Right ventricle myocardium inferior (tissue), 1 donor: ENCODE measurements at places on chromosomes 6 and 20. TPM values are rescaled to one million over a fixed set of nuclear protein-coding genes. Genes with fewer than 3 reads are reported as not detected.

Gene MAP7
- total RNA-seq: 3.2 TPM

DNA sequence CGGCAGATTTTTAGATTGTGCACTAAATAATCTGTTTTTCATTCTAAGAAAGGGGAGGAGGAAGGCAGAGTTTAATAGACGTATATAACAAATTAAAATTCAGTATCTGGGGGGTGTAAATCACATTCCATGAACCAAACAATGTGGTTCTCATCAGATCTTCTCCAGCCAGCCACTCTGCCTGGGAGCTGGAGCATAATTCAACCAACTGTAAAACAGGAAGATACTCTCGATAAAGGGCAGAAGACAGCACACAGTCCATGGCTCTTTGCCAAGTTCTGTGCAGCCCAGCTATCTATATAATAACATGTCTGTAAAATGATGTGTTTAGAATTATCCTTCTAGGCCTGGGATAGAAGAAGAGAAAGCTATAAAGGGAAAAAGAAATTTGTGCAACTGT is 289.9 kb upstream of the ZFP64 start:
- no peak for DNase-seq

Gene RGS17
- 0.05 TPM for total RNA-seq

Gene MROH8
- total RNA-seq: 3.7 TPM

- DNase-seq: no peak
These were observed 12.5 kb downstream of the UTRN start for GRCh38 chr6:144297511-144298100.

GRCh38 chr20:40195742-40196141 is 493.3 kb downstream of the MAFB start:
- peak; percentile 63 for DNase-seq

Gene ROS1
- total RNA-seq: 0.08 TPM

Gene LGSN
- total RNA-seq: not detected

GRCh38 chr6:34232901-34233300 is 3.8 kb upstream of the HMGA1 start:
- no peak for DNase-seq

Gene FOXS1
- total RNA-seq: 0.89 TPM

GRCh38 chr6:136547336-136547735 is 2.9 kb downstream of the MAP7 start:
- DNase-seq: no peak

Gene TNNC2
- total RNA-seq: not detected

DNA sequence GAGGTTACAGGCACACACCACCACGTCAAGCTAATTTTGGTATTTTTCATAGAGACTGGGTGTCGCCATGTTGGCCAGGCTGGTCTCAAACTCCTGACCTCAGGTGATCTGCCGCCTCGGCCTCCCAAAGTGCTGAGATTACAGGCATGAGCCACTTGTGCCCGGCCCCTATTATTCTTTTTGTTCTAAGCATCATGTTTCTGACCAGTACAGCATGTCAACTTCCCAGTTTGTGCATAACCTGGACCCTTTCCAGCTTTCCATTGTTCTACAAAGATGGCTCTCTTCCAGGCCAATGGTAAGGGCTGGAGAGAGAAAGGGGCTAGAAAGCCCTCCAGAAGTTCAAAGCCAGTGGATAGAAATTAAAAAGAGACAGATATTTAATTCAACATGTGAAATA is 91.3 kb upstream of the TNFAIP3 start:
- peak; percentile 61 for DNase-seq

Gene HLA-G
- not detected for total RNA-seq

DNA sequence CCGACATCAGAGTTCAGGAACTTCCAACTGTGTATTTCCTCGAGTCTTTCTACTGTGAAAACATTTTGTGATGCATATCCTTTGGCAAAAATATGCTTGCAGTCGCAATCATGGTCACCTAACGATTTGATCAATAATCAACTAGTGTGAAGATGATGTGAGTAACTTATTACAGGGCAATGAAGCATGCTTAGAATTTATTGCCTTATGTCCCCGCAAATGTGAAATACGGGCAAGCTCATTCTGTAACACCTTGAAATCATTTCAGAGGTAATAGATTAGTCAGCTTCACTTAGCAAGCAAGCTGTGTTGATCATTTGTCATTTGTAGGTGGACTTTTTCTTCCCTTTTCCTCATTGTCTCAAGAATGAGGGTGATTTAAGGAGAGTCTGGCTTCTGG is 67.9 kb upstream of the DOK5 start:
- DNase-seq: no peak

DNA sequence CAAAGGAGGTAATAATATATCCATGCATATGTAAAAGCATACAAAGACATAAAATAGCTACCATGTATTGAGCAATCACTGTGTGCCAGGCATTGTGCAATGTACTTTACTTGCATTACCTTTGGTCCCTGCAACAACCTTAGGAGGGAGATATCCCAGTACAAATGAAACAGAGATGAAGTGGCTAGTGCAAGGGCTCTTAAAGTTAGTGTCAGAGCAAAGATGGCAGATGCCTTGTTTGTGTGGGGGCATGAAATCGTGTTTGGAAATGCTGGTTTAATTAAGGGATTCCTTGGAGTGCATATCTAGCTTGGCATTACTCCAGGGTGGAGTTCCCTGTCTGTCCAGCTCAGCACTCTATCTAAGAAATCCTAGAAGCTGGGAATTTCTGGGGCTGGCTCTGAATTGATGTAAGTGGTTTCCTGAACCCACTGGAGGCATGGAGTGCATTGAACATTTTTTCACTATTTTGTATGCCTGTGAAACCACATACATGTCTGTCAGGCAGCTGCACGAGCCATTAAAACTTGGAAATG is 9.8 kb downstream of the PAQR8 start:
- DNase-seq: no peak

DNA sequence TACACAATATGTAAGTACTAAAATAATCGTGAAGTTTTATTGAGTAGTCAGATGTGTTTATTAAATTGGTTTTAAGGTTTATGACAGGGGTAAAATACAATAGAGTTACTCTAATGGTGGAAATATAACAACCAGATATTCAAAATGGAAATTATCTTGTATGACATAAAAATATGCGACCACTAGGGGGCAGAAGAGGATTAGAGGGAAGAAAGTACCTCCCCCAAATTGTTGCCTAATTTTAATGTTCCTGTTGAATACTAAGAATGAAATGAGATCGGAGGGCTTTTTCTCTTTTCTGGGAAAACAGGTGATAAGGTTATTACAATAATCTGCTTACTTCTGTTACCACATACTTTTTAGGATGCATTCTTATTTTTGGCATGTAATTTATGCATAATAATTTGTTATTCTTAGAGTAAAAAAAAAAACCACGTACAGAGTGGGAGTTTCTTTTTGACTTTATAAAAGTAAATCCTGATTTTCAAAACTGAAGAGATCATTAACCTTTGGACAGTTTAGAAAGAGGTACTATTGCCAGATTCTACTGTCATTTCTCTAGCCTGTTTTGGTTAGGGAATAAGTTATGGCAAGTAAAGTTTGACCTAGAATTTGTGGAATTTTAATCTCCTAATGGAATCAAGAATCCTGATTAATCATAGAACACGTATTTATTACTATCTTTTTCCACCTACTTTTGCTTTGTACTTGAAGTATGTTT is 159.2 kb downstream of the CD109 start:
- no peak for DNase-seq

- DNase-seq: peak; percentile 60
These were observed 29.4 kb downstream of the COL20A1 start for GRCh38 chr20:63322146-63322932.

- no peak for DNase-seq
These were observed 452.8 kb downstream of the RFPL4B start for GRCh38 chr6:112799889-112800288.

DNA sequence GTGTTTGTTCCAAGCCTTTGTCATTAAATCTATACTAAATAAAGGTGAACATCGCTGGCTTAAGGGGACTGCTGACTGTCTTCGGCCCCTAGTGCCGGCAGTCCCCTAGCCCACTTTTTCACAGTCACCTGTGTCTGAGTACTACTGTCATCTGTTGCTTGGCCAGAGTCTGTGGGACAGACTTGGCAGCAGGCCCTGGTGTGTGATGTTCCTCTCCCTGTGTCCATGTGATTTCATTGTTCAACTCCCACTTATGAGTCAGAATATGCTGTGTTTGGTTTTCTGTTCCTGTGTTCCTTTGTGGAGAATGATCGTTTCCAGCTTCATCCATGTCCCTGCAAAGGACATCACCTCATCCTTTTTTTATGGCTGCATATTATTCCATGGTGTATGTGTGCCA is 133.4 kb downstream of the HAO1 start:
- no peak for DNase-seq

Gene SPTLC3
- 6.9 TPM for total RNA-seq

GRCh38 chr6:36539814-36540568 is 7.3 kb downstream of the STK38 start:
- no peak for DNase-seq

Gene FAXC
- total RNA-seq: not detected

Gene PTPRA
- 26.5 TPM for total RNA-seq
